ENCODE measurements at places on chromosomes 16 and 17. TPM values are rescaled to one million over a fixed set of nuclear protein-coding genes. Genes with fewer than 3 reads are reported as not detected.
A peak's percentile ranks its signal among the peaks of the same experiment; 100 is the strongest.

GRCh38 chr17:2102931-2103809 lies 48.3 kb downstream of the HIC1 start:
- H3K4me3 ChIP-seq, result no peak overlapping the region
- no peaks in the 10 kb centered on the region for H3K4me1 ChIP-seq
- no peaks in the 10 kb centered on the region for H3K36me3 ChIP-seq
- no peaks in the 10 kb centered on the region for H3K27me3 ChIP-seq
- DNase-seq, result no peak

EVPLL gene
- 0.42 TPM for total RNA-seq

- peak overlapping the region; percentile 77 for H3K4me3 ChIP-seq
- DNase-seq, result no peak
- H3K4me1 ChIP-seq, result 0 out of 2 replicates have a peak, but pooled peaks cover 5% of the 10 kb centered on the region
- no peaks in the 10 kb centered on the region for H3K36me3 ChIP-seq
- H3K27ac ChIP-seq, result no peak overlapping the region
Measured at GRCh38 chr17:4898927-4899326, 409 bp upstream of the C17orf107 start.

GRCh38 chr16:16915771-16916170 lies 536.8 kb downstream of the NPIPA7 start:
- no peaks in the 10 kb centered on the region for H3K36me3 ChIP-seq
- DNase-seq, result no peak
- no peak overlapping the region for H3K27ac ChIP-seq
- H3K4me3 ChIP-seq, result no peak overlapping the region
- peaks cover 2% of the 10 kb centered on the region for H3K4me1 ChIP-seq
- no peaks in the 10 kb centered on the region for H3K27me3 ChIP-seq

EPN3 gene
- total RNA-seq, result 13.7 TPM

DNA sequence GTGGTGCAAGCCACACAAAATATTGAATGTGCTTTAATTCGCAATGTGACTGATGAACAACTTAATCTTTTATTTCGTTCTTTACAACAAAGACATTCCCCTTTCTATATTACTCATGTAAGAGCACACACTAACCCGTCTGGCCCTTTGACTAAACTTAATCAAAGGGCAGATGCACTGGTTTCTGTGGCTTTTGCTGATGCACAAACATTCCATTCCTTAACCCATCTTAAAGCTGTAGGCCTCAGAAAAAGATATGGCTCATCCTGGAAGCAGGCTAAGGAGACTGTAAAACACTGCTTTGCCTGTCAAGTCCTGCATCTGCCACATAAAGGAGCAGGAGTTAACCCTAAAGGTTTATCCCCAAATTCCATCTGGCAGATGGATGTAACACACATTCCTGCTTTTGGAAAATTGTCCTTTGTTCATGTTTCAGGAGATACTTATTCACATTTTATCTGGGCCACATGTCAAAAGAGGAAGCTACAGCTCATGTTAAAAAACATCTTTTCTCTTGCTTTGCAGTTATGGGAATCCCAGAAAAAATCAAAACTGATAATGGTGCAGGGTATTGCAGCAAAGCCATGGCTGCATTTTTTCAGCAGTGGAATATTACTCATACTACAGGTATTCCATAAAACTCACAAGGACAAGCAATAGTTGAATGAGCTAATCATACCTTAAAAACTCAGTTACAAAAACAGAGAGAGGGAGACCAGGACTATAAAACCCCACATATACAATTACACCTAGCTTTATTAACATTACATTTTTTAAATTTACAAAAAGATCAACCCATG lies 137.2 kb downstream of the AHSP start:
- no peak for DNase-seq
- no peaks in the 10 kb centered on the region for H3K27me3 ChIP-seq
- H3K36me3 ChIP-seq, result no peaks in the 10 kb centered on the region
- no peak overlapping the region for H3K4me3 ChIP-seq
- H3K4me1 ChIP-seq, result no peaks in the 10 kb centered on the region
- H3K27ac ChIP-seq, result no peak overlapping the region

CCL15 gene
- total RNA-seq, result not detected

DNA sequence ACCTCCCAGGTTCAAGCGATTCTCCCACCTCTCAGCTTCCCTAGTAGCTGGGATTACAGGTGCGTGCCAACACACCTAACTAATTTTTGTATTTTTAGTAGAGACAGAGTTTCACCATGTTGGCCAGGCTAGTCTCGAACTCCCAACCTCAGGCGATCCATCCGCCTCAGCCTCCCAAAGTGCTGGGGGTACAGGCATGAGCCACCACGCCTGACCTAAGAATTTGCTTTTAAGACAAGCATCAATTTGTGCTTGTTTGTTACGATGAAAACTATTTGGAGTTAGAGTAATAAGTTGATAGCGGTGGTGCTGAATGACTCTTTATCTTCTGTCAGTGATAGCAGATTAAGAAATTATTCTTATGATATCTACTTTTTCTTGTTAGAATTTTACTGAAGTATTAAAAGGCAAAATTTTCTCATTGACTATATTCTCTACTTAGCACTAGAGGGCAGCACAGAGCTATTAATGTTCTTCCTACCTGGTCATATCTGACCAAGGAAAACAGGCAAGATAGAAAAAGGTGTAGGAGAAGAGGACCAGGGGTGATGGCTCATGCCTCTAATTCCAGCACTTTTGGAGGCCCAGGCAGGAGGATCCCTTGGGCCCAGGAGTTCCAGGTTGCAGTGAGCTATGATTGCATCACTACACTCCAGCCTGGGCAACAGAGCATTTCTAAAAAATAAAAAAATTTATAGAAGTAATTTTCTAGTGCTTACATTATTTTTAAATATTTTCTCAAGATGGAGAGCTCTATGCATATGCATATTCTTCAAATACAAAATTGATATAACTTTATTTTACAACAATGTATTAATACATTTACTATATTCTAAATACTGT lies 24.5 kb downstream of the STXBP4 start:
- H3K36me3 ChIP-seq, result no peaks in the 10 kb centered on the region
- H3K27me3 ChIP-seq, result no peaks in the 10 kb centered on the region

- H3K27ac ChIP-seq, result no peak overlapping the region
- no peaks in the 10 kb centered on the region for H3K27me3 ChIP-seq
- no peak for DNase-seq
- no peaks in the 10 kb centered on the region for H3K36me3 ChIP-seq
- H3K4me3 ChIP-seq, result no peak overlapping the region
Measured at GRCh38 chr16:74713325-74713724, 12.7 kb upstream of the MLKL start.

- no peak overlapping the region for H3K4me3 ChIP-seq
- no peak overlapping the region for H3K27ac ChIP-seq
- no peaks in the 10 kb centered on the region for H3K27me3 ChIP-seq
- peak; percentile 72 for DNase-seq
Measured at GRCh38 chr17:80023481-80024205, 12.0 kb downstream of the TBC1D16 start.

ADGRG3 gene
- total RNA-seq, result not detected

- H3K4me1 ChIP-seq, result peaks cover 8% of the 10 kb centered on the region
- no peaks in the 10 kb centered on the region for H3K36me3 ChIP-seq
- no peak overlapping the region for H3K27ac ChIP-seq
- H3K27me3 ChIP-seq, result no peaks in the 10 kb centered on the region
Measured at GRCh38 chr16:80751167-80751566, 53.2 kb downstream of the CDYL2 start.

GRCh38 chr16:21100447-21100846 lies 50.2 kb downstream of the DNAH3 start:
- no peaks in the 10 kb centered on the region for H3K27me3 ChIP-seq
- peaks cover 7% of the 10 kb centered on the region for H3K4me1 ChIP-seq
- DNase-seq, result no peak
- H3K36me3 ChIP-seq, result no peaks in the 10 kb centered on the region

DNA sequence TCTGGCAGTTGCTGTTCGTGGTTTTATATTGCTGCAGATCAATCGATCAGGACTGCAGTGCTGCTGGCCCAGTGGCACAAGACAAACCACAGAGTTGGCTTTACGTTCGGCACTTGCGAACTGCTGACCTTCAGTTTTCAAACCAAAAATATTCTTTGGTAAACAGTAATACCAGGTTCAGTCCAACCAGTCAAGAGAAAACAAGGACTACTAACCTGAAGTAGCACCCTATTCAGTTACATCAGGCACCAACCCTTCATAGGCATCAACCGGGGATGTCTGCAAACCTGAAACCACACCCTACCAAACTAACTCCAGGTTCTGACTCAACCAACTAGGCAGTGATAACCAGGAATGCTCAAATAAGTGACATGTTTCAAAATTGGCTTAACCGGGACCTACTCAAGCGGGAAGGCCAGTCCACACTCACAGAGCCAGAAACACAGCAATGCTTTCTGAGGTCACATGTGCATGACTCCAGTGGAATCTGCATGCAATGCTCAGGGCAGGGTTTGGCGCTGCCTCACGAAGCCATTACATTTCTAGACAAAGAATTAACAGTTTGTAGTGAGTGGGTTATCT lies 91.1 kb downstream of the SMG6 start:
- no peaks in the 10 kb centered on the region for H3K36me3 ChIP-seq
- no peaks in the 10 kb centered on the region for H3K27me3 ChIP-seq
- H3K27ac ChIP-seq, result no peak overlapping the region
- H3K4me3 ChIP-seq, result no peak overlapping the region

DNA sequence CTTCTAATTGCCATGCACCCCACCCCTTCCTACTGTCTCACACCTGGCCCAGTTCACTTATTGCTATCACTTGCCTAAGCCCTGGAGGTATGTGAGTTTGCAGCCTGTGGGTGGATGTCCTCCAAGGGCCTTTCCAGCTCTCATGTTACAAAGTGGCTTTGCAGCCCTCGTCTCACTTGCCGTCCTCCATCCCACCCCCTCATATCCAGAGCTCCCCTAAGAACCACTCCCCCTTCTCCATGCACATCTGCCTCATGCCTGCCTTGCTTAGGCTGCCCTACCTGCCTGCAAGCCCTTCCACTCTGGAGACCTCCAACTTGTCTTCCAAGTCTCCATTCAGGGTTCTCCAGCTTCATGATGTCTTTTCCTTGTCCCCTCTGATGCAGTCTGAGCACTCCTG lies 119.4 kb upstream of the NLRP1 start:
- peaks cover 30% of the 10 kb centered on the region for H3K4me1 ChIP-seq
- H3K27ac ChIP-seq, result no peak overlapping the region

DNA sequence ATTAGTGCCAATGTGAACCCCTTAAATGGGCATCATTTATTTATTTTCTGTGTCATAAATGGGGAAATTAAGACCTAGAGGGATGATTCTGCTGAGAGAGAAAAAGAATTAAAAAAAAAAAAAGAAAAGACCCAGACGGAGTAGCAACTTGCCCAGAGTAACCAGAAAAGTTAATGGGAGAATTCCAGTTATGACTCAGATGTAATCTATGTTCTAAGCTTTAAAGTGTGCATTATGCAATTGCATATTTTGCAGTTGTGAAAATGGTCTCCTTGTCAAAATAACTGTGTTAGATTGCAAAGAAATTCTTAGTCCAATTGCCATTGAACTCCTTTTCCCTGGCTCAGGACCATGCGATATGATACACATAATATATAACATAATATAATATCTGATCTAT lies 38.6 kb upstream of the TBX2 start:
- no peak overlapping the region for H3K27ac ChIP-seq
- no peaks in the 10 kb centered on the region for H3K36me3 ChIP-seq
- H3K4me1 ChIP-seq, result no peaks in the 10 kb centered on the region
- H3K27me3 ChIP-seq, result no peaks in the 10 kb centered on the region
- no peak for DNase-seq

DNA sequence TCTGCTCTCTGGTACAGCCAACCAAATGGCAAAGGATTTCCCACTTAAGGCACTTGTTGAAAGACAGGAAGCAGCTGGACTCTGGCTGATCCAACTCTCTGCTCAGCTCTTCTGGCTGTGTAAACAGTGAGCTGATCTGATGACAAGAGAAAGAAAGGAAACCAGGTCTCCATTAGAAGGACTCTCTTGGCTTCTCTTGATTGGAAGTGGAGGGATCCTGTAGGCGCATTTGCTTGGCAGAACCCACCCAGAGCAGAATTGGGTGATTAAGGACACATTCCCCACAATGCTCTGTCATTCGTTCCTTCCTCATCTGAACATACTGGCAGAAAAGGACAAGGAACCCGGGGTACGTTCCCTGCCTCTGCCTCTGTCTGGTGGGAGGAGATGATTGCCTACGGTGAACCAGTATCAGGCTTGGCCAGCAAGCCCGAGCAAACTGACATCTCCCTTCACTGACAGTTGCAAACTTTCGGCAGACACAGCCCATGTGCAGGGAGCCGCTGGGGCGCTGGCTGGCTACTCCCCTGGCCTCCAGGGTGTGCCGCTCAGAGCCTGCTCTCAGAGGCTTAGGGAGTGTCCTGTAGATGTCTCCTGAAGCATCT lies 29.1 kb downstream of the LDHD start:
- no peaks in the 10 kb centered on the region for H3K27me3 ChIP-seq
- H3K27ac ChIP-seq, result peak overlapping the region; percentile 45
- peaks cover 21% of the 10 kb centered on the region for H3K4me1 ChIP-seq
- 0 out of 2 replicates have a peak, but pooled peaks cover 2% of the 10 kb centered on the region for H3K36me3 ChIP-seq
- DNase-seq, result no peak
- no peak overlapping the region for H3K4me3 ChIP-seq

DNA sequence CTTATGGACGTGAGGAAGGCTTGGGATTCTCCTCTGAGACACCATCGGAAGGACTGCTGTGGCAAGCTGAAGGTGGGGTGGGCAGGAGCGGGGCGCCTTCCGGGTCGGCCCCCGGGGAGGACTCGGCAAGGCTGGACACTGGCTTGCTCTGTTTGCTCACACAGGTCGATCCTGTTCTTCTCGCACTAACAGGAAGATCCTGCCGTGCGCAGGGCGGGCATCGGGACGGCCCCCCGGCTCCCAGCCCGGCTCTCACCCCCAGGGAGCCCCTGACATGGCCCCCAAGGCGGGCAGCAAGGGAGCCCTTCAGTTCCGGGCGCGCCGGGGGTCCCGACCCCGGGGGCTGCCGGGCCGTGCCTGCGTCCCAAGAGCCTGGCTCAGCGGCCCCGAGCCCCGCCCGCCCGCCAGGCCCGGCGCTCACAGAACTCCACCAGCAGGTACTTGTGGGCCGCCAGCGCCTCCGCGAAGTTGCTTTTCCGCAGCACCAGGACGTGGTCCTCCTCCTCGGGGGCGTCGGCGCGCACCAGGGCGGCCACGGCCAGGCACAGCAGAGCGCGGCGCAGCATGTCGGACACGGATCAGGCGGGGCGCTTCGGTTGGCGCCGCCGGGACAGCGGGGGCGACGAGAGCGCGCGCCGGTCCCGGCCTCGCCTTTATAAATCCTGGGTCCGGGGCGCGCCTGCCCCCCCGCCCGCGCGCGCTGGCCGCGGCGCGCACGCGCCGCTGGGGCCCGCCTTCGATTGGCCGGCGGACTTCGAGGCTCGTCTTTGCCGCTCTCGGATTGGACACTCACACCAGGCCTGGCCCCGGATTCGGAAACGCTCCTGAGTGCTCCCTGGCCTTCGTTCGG lies at the start of gene P4HB:
TSS of gene P4HB (minus strand) at position 630 of the 850 bp plus-strand sequence. CDS start at position 566, 64 bp downstream.
- H3K4me1 ChIP-seq, result peaks cover 13% of the 10 kb centered on the region
- peaks cover 5% of the 10 kb centered on the region for H3K36me3 ChIP-seq
- H3K27me3 ChIP-seq, result no peaks in the 10 kb centered on the region
- peak within 1 kb of the TSS; percentile 86 for H3K27ac ChIP-seq
- DNase-seq, result no peak

LRRC37A gene
- total RNA-seq, result 4.2 TPM

- no peaks in the 10 kb centered on the region for H3K36me3 ChIP-seq
- 0 out of 2 replicates have a peak, but pooled peaks cover 3% of the 10 kb centered on the region for H3K4me1 ChIP-seq
- no peaks in the 10 kb centered on the region for H3K27me3 ChIP-seq
- no peak overlapping the region for H3K4me3 ChIP-seq
- DNase-seq, result no peak
Measured at GRCh38 chr17:62716834-62717588, 89.5 kb downstream of the MRC2 start.

Data from GM23338 (cell line).